ENCODE measurements at places on chromosomes 1 and 21.

GRCh38 chr1:97190326-97190725 is 468.7 kb downstream of the PTBP2 start:
- DNase-seq: peak; percentile 43

DNA sequence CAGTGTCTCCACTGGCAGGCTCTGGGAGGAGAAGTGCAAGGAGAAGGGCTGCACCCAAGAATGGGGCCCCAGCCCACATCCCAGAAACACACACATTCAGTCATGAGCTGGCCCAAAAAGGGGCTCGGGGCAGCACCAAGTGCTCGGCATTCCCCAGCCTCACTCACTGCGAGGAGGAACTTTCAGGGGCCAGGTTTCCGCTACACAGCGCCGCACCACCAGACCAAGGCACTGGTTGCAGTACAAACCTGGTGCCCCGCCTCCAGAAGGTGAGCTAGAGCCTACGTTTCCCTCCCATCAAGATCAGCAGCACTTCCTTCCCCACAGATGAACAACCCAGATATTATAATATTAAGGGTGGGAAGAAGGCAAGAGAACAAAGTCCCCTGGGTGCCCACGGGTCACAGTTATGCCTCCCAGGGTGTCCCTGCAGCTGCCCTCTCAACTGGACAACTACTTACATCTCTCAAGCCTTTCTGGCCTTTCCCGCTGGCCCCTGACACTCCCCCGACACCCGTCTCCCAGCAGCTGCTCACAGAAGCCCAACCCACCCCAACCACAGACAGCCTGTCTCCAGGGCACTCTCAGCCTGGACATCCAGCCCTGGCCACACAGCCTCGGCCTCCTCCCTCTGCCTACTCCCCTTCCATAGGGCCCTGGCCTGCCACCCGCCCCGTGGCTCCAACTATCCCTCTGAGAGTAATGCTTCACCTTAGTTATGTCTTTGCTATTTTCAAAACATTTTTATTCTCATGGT is 3.8 kb downstream of the PBXIP1 start:
- DNase-seq: no peak

DNA sequence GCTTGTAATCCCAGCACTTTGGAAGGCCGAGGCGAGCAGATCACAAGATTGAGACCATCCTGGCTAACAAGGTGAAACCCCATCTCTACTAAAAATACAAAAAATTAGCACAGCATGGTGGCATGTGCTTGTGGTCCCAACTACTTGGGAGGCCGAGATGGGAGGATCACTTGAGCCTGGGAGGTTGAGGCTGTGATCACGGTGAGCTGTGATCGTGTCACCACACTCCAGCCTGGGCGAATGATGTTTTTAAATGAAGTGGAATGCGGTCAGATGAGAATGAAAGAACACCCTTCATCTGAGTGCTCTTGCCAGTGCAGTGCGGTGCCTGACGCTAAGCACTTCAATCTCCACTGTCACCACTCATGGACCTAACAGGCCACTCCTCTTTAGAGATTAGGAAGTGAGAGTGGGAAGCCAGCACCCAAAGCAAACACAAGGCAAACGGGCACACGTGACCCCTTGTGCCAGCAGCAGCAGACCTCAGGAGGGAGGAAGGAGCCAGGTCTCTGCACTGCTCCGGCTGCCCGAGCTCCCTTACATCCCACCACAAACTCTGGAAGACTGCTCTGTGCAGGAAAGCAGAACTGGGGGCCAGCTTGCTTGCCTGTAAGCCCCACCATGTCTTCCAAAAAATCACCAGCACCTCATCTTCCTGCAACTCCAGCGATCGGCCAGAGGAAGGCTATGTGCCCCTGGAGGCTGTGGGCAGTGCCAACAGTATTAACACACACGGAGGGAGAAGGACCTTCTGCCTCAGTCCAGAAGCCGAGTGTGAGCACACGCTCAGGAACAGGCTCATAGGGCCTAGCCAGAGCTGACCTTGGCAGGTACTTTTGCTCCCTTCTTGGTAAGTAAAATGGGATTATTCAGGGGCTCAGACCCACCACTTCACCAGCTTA is 9.7 kb downstream of the CTNNBIP1 start:
- DNase-seq: no peak

DNA sequence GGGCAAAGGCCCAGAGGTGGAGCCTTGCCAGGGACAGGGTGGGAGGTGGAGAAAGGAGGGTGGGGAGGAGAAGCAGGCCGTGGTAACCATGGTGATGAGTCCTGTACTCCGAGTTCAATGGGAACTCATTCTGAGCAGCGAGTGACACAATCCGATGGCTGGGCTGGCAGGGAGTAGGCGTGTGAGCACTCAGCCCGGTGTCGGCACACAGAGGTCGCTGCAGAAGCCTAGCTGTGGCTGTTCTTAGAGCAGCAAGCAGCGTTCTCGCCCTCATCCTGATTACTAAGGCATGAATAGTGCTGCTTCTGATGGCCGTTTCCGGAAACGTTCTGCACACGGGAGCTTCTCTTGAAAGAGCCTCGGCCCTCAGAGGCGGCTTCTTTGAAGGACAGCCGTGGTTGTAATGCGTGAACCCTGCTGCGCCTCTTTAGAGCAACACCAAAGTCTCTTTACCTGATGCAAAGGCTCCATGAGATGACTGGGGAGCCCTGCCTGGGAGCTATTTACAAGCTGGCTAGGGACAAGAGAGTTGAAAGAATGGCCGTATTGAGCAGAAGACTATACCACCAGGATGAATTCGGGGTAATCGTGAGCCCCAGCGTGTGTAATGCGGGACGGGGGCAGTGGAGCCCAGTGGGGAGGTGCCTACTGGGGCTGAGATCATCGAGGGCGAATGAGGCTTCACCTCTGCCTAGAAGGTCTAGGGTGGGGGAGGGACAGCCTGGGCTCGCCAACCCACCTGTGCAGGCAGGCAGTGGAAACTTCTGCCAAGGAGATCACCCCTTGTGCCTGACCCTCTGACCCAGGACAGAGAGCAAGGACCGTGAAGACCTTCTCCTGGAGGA is 72.8 kb upstream of the PAX7 start:
- DNase-seq: no peak

DNA sequence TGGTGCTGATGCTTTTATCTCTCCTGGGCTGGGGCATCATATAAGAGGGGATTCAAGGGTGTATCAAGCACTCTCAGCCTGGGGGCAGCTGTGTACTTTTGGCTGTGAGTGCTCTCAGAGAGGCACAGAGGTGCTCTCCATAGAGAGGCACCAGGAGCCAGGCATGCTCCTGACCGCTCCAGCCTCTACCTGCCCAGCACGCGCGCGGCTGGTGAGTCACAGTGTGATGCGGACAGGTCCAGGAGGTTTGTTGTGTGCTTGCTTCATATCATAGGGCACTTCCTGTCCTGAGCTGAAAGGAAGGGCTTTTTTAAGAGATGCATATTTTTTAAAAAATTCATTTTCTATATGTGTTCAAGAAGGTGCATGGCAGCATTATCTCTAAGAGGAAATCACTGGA is 93.6 kb upstream of the BCAR3 start:
- no peak for DNase-seq

DNA sequence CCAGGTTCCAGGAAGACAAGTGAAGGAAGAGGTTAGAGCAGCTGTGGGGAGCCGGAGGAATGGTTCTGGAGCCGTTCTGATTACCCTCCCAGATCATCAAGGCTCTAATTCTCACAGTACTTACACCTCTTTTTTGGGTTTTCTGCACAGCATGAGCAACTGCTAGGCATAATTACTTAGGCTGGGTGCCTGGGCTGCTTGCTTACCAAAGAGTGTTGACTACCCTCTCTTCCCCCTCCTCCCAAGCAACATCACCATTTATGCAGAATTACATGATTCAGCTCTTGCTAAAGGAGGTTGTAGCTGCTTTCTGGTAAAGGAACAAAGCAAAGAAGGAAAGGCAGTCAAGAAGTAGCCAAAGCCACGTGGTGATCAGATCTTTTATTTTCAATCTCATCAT is 397.2 kb downstream of the KCNH1 start:
- DNase-seq: no peak

DNA sequence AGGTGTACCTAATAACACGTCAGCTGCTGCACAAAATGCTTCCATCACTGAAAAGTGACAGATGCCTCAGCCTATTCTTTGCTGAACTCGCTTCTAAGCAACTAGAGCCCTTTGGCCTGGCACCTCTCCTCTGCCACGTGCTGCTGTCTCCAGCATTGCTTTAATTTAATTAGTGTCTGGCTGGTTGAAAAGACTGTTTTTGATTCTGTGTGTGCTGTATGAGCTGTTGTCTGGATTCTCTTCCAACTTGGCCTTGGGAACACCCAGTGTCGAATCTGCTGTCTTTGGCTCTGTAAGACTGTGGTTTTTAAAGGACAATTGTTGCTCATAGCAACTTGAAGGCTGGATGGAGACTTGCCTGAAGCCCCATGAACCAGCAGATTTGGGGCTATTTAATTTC is 109.5 kb downstream of the PSMG1 start:
- DNase-seq: no peak

- DNase-seq: no peak
Measured at GRCh38 chr1:90074970-90075391, 80.1 kb downstream of the ZNF326 start.

DNA sequence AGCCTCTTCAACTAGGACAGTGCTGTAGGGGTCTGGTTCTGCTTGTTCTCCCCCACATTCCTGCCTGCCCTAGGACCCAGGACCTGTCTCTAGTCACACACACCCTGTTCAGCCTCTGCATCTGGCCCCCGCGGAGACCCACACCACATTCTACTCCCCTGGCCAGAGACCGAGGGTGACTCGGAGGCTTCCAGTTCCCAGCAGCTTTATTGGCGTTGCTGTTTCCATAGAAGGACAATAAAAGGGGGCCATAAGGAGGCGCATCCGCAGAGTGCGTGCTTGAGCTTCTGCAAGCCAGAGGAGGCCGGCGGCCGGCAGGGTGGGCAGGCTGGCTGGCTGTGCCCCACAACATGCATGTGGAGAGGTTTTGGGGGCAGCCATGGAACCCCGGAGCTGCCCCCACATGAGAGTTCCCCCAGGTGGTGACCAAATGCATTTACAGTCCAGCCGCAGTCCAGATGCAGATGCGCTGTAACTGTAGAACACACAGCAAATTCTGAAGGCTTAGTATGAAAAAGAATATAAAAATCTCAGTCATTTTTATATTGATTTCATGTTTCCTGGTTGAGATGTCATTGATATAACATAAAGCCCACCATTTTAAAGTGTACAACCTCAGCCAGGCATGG is 52.4 kb downstream of the PDE9A start:
- no peak for DNase-seq

DNA sequence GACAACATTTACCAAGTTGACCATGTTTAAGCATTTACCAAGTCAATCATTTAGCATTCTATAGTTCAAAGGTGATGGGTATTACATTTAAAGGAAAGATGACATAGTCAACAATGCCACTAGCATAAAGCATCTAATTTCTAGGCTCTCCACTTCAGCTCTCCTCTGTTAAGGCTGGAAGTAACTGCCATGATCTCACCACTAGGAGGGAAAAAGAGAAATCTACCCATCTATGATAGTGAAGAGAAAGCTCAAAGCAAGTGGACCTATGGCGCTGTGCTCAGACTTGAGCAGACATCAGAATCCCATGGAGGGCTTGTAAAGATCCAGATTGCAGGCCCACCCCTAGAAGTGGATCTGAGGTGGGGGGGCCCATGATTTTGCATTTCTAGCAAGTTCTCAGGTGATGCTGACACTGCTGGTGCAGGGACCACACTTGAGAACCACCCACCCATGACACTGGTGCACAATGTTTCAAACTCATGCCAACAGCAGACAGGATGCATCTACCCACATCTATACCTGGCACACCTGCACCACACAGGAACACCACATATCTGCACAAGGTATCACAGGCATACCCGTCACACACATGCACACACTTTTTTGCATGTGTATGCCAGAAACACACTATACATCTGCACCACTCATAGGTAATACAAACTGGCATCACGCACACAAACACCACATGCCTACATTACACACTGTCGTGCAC is 392.9 kb upstream of the RUNX1 start:
- no peak for DNase-seq

GRCh38 chr1:56837244-56837939 is 17.2 kb upstream of the C8A start:
- DNase-seq: no peak

GRCh38 chr1:200673952-200674823 is 4.5 kb upstream of the DDX59 start:
- no peak for DNase-seq

DNA sequence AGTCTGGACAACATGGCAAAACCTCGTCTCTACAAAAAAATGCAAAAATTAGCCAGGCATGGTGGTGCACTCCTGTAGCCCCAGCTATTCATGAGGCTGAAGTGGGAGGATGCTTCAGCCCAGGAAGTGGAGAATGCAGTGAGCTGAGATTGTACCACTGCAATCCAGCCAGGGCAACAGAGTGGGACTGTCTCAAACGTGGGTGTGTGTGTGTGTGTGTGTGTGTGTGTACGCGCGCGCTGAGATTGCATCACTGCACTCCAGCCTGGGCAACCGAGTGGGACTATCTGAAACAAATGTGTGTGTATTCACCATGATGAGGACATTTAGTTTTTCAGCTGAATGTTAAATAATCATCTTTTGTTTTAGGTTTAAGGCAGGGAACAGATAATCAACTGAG is 21.1 kb downstream of the USP1 start:
- DNase-seq: no peak

DNA sequence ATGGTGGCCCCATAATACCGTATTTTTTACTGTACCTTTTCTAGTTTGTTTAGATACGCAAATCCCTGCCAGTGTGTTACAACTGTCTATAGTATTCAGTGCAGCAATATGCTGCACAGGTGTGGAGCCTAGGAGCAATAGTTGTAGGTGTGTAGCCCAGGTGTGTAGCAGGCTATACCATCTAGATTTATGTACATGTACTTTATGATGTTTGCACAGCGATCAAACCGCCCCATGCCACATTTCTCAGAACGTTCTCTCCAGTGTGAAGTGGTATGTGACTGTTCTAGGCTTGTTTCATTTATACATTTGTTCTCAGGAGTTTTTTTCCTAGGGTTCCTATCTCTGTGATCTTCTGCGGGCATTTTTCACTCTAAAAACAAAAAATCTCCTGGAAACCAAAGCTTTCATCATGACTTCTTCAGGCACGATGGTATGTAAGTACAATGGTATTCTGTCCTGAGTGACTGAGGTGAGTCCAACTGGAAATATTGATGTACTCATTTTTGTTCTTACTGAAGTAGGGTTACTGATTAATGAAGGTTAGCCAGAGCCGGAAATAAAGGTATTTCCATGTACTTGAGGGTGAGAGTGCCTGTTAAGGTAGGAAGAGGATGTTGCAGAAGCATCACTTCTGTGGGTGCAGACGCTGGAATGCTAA is 153.0 kb downstream of the GABPA start:
- peak; percentile 74 for DNase-seq

- DNase-seq: no peak
Measured at GRCh38 chr1:229942501-229942900, 124.5 kb upstream of the GALNT2 start.

DNA sequence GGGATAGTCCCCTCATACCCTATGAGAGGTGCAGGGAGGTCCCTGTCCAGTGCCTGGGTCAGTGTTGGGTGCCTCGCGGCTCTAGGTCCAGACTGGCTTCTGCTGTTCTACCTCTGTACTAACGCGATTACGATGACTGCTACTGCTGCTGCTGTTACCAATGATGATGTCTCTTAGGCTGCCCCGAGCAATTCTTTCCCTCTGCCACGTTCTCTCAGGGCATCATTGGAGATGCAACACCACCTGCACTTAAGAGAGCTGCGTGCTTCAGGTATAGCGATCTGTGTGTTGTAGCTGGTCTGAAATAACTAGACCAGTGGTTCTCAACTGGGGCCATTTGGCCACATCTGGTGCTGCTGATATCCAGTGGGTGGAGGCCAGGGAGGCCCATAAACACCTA is 36.9 kb downstream of the KAZN start:
- DNase-seq: no peak

All from RCC 7860 (cell line).